ENCODE measurements at places on chromosomes 13 and 19.

- DNase-seq: no peak
- H3K4me1 ChIP-seq: no peaks in the 10 kb centered on the region
- H3K4me3 ChIP-seq: no peak overlapping the region
- peaks cover 44% of the 10 kb centered on the region for H3K27me3 ChIP-seq
Observed at GRCh38 chr13:39618561-39618960, 15.6 kb upstream of the LHFPL6 start.

DNA sequence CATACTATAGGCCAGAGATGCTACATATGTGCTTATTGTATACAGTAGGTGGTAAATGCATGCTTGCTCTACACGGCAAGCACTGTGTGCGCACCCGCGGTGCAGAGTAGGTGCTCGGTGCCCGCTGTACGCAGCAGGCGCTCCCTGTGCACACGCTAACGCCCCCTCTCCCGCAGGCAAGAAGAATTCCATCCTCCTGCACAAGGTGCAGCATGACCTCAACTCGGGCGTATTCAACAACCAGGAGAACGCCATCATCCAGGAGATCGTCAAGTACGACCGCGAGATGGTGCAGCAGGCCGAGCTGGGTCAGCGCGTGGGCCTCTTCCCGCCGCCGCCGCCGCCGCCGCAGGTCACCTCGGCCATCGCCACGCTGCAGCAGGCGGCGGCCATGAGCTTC is 17.7 kb downstream of the POLRMT start:
- no peaks in the 10 kb centered on the region for H3K27me3 ChIP-seq
- H3K4me1 ChIP-seq: peaks cover 11% of the 10 kb centered on the region
- no peak for DNase-seq
- peak overlapping the region; percentile 34 for H3K4me3 ChIP-seq
- H3K36me3 ChIP-seq: peaks cover 24% of the 10 kb centered on the region
- no peak overlapping the region for H3K27ac ChIP-seq

GRCh38 chr13:94291631-94292322 is 187.7 kb downstream of the DCT start:
- H3K36me3 ChIP-seq: no peaks in the 10 kb centered on the region
- no peak overlapping the region for H3K4me3 ChIP-seq
- H3K4me1 ChIP-seq: no peaks in the 10 kb centered on the region
- no peaks in the 10 kb centered on the region for H3K27me3 ChIP-seq
- DNase-seq: no peak
- no peak overlapping the region for H3K27ac ChIP-seq

- peaks cover 1% of the 10 kb centered on the region for H3K36me3 ChIP-seq
- no peak overlapping the region for H3K27ac ChIP-seq
- no peak overlapping the region for H3K4me3 ChIP-seq
- H3K4me1 ChIP-seq: peaks cover 9% of the 10 kb centered on the region
- no peaks in the 10 kb centered on the region for H3K27me3 ChIP-seq
Observed at GRCh38 chr19:38095411-38096308, 128.4 kb downstream of the DPF1 start.

GRCh38 chr19:35945121-35945790 is 9.1 kb downstream of the LRFN3 start:
- no peaks in the 10 kb centered on the region for H3K27me3 ChIP-seq
- peaks cover 43% of the 10 kb centered on the region for H3K4me1 ChIP-seq
- H3K27ac ChIP-seq: peak overlapping the region; percentile 90
- DNase-seq: no peak
- H3K4me3 ChIP-seq: no peak overlapping the region
- peaks cover 28% of the 10 kb centered on the region for H3K36me3 ChIP-seq

- no peak overlapping the region for H3K27ac ChIP-seq
- H3K27me3 ChIP-seq: no peaks in the 10 kb centered on the region
- no peaks in the 10 kb centered on the region for H3K4me1 ChIP-seq
- H3K4me3 ChIP-seq: no peak overlapping the region
- peaks cover 1% of the 10 kb centered on the region for H3K36me3 ChIP-seq
Observed at GRCh38 chr13:63110466-63110865, 1694.8 kb upstream of the PCDH20 start.

DNA sequence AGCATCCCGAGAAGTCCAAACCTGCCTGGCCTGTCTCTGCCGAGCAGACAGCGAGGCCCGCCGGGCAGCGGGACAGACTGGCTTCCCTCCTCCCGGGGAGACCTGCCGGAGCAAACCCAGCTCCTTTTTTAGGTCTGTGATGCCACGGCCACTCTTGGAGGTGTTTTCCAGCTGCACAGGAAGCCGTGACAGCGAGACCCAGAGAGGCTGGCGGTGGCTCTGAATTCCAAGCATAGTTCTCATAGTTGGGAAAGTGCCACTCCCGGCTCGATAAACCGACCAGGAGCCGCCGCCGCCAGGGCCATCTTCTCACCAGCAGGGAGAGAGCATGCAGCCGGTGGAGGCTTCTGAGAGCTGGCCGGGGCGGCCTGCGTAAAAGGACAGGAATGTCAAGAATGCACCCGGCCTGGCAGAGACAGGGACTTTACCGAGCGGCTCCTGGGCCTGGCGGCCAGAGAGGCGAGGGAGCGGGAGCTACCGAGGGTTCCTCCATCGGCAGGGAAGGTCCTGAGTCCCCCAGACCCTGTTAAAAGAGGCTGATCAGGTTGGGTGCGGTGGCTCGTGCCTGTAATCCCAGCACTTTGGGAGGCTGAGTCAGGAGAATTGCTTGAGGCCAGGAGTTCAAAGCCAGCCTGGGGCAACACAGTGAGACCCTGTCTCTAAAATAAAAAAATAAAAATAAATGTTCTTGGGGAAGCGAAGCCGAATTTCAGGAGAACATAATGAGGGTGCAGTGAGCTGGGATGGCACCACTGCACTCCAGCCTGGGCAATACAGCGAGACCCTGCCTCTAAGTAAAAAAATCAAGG is 64.9 kb downstream of the GADD45B start:
- no peak overlapping the region for H3K27ac ChIP-seq
- no peak overlapping the region for H3K4me3 ChIP-seq
- peaks cover 9% of the 10 kb centered on the region for H3K4me1 ChIP-seq
- no peaks in the 10 kb centered on the region for H3K36me3 ChIP-seq
- no peaks in the 10 kb centered on the region for H3K27me3 ChIP-seq

- DNase-seq: no peak
- H3K27ac ChIP-seq: no peak overlapping the region
- H3K27me3 ChIP-seq: no peaks in the 10 kb centered on the region
- no peak overlapping the region for H3K4me3 ChIP-seq
- no peaks in the 10 kb centered on the region for H3K36me3 ChIP-seq
- H3K4me1 ChIP-seq: no peaks in the 10 kb centered on the region
Observed at GRCh38 chr13:38566023-38566422, 120.9 kb upstream of the FREM2 start.

DNA sequence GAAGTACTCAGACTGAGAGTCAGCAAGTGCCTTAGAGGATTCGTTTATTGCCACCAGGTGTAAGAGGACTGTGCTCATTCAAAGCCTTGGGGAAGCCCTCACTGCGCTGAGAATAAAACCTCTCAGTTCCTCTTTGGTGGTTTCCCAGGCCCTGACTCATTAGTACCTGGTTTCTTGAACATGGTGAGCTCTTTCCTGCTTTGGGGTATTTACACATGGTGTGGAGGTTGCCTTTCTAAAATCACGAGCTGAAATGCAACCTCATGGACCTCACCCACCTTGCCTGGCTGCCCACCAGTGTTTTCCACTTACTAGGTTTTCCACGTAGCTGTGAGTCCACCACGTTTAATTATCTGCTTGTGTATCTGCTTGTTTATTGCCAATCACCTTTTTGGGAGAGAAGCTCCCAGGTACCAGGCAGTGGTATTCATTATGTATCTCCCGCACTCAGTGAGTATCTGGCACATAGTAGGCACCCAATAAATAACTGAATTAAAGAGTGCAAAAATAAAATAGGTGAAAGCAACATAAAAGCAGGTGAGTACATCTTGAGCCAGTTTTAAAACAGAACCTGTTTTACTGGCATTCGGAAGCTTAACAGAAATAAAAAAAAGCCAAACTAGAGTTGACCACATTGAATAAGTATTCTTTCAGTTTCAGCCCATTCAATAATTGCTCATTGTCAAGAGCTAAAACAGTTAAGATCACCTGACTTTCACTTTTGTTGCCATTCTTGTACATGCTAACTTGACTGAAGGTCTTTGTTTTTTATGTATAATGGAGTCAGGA is 533.0 kb downstream of the MYO16 start:
- H3K4me3 ChIP-seq: no peak overlapping the region
- H3K36me3 ChIP-seq: no peaks in the 10 kb centered on the region
- H3K27ac ChIP-seq: no peak overlapping the region
- no peaks in the 10 kb centered on the region for H3K4me1 ChIP-seq
- H3K27me3 ChIP-seq: no peaks in the 10 kb centered on the region
- no peak for DNase-seq

DNA sequence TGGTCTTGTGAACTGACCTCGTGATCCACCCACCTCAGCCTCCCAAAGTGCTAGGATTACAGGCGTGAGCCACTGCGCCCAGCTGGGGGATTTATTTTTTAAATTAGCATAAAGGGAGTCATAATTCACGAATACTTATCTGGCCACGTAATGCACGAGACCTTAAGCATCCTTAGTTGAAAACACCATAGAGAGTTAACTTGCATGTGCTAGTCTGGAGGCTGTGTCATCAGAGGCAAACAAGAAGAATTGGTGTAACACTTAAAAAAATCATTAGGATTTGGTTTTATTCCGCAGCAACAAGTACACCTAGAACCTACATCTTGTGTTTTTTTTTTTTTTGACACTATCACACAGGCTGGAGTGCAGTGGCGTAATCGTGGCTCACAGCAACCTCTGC is 19.1 kb downstream of the KLF5 start:
- H3K4me3 ChIP-seq: no peak overlapping the region
- H3K36me3 ChIP-seq: no peaks in the 10 kb centered on the region
- peaks cover 29% of the 10 kb centered on the region for H3K27me3 ChIP-seq
- no peaks in the 10 kb centered on the region for H3K4me1 ChIP-seq
- no peak for DNase-seq
- no peak overlapping the region for H3K27ac ChIP-seq

GRCh38 chr13:74921326-74921725 is 560.6 kb downstream of the TBC1D4 start:
- no peaks in the 10 kb centered on the region for H3K36me3 ChIP-seq
- no peak for DNase-seq
- no peaks in the 10 kb centered on the region for H3K27me3 ChIP-seq
- H3K4me1 ChIP-seq: peaks cover 9% of the 10 kb centered on the region

DNA sequence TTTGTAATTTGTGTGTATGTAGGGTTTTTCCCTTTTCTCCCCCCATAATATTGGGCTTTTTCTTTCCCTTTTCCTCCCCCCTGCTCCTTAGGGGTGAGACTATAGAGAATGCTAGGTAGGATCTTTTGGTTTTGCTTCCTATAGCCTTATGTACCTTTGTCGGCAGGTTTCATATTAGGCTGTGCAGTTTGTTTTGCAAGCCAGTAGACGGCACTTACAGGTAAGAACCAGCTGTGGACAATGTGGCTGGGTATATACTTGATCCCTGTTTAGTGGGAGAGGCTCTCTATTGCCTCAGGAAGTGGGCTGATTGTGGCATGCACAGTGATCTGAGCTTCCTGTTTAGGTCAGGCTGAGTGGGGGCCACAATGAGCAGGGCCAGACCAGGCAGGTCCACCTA is 359.2 kb upstream of the OBI1 start:
- no peak overlapping the region for H3K4me3 ChIP-seq
- H3K4me1 ChIP-seq: no peaks in the 10 kb centered on the region
- no peak for DNase-seq
- no peak overlapping the region for H3K27ac ChIP-seq
- H3K36me3 ChIP-seq: no peaks in the 10 kb centered on the region
- H3K27me3 ChIP-seq: peaks cover 26% of the 10 kb centered on the region

GRCh38 chr19:41428481-41428859 is 1.3 kb upstream of the B3GNT8 start:
- peaks cover 21% of the 10 kb centered on the region for H3K4me1 ChIP-seq
- H3K27ac ChIP-seq: peak overlapping the region; percentile 92
- no peak for DNase-seq
- peak overlapping the region; percentile 84 for H3K4me3 ChIP-seq
- H3K27me3 ChIP-seq: no peaks in the 10 kb centered on the region
- H3K36me3 ChIP-seq: peaks cover 18% of the 10 kb centered on the region

DNA sequence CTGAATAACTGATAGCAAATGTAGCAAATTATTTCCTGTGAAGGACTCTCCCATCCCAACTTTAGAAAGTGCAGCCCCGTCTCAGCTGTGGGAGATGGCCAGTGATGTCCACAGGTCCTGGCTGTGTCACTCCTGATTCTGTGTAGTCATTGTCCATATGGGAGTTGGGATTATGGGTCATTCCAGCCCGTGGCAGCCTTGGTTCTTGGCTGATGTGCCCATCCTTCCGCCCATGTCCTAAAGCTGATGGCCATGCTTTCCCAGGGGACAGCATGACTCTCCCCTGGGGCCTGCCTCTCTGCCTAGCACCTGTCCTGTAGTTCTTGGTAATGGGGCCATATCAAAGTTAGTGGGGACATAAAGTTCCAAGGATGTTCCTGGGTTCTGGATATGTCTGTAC is 43.9 kb upstream of the C1QTNF9 start:
- no peak for DNase-seq
- peak overlapping the region; percentile 67 for H3K4me3 ChIP-seq
- H3K27me3 ChIP-seq: no peaks in the 10 kb centered on the region
- peaks cover 88% of the 10 kb centered on the region for H3K4me1 ChIP-seq
- peak overlapping the region; percentile 99 for H3K27ac ChIP-seq

- peaks cover 1% of the 10 kb centered on the region for H3K36me3 ChIP-seq
- H3K27me3 ChIP-seq: peaks cover 45% of the 10 kb centered on the region
- DNase-seq: no peak
- H3K27ac ChIP-seq: no peak overlapping the region
- H3K4me1 ChIP-seq: no peaks in the 10 kb centered on the region
Observed at GRCh38 chr19:33785795-33786194, 10.9 kb upstream of the KCTD15 start.

DNA sequence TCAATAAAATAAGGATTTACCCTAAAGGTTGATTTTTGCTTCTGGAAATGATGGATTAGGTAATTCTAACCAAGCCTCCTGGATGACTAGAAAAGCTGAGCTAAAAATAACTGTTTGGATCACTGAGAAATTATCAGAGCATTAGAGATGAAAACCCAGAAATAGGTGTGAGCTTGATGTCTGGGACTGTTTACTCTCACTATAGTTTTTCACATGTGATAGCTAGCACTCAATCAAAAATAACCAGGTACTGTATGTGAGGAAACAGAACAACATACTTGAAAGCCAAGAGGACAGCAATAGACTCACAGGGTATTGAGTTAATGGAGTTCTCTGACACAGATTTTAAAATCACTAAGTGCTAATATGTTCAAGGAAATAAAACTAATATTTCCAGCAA is 9.5 kb downstream of the ZAR1L start:
- no peaks in the 10 kb centered on the region for H3K36me3 ChIP-seq
- no peak overlapping the region for H3K27ac ChIP-seq
- no peak for DNase-seq
- H3K4me3 ChIP-seq: no peak overlapping the region

- no peak overlapping the region for H3K27ac ChIP-seq
- no peak for DNase-seq
- H3K36me3 ChIP-seq: no peaks in the 10 kb centered on the region
- H3K4me3 ChIP-seq: no peak overlapping the region
- no peaks in the 10 kb centered on the region for H3K27me3 ChIP-seq
Observed at GRCh38 chr13:110109910-110110309, 197.0 kb downstream of the COL4A1 start.

All from central memory CD8-positive, alpha-beta T cell (primary cell).